AG08396 (cell line): ENCODE measurements at places on chromosomes 12 and 14.

- no peak for DNase-seq
Observed at GRCh38 chr12:108738170-108738569, 6.9 kb upstream of the CORO1C start.

DNA sequence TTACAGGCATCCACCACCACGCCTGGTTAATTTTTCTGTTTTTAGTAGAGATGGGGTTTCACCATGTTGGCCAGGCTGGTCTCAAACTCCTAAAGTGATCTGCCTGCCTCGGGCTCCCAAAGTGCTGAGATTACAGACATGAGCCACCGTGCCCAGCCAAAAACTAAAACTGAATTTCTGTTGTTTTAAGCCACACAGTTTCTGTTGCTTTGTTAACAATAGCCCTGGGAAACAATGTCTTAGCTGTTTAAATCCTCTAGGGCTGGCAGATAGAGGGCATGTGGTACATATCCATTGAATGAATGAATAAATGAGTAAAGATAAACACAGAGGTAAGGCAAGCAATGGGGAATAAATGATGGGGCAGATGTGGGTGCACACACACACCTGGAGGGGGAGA is 8.0 kb upstream of the EIF5 start:
- DNase-seq = no peak

- peak; percentile 85 for DNase-seq
Observed at GRCh38 chr12:67827820-67828383, 161.3 kb upstream of the IFNG-AS1 start.

- peak; percentile 57 for DNase-seq
Observed at GRCh38 chr12:56129206-56129941, 1.3 kb downstream of the ESYT1 start.
